ENCODE measurements at places on chromosomes 1 and 21.
A peak's percentile ranks its signal among the peaks of the same experiment; 100 is the strongest.

GRCh38 chr1:201964261-201964660, 9.0 kb downstream of the TIMM17A start:
- DNase-seq, result no peak

DNA sequence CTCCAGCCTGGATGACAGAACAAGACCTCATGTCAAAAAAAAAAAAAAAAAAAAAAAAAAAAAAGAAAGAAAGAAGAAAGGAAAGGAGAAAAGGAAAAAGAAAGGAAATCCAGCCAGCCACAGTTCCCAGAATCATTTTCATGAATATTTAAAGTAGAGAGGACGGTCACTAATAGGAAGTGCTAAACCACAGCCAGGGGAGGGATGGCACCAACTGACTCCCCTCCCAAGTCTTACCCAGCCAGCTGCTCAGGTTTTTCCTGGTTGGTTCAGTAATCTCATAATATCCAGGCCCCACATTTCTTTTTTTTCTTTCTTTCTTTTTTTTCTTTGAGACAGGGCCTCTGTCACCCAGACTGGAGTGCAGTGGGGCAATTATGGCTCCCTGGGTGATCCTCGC, 63.9 kb upstream of the AK4 start:
- no peak for DNase-seq

DNA sequence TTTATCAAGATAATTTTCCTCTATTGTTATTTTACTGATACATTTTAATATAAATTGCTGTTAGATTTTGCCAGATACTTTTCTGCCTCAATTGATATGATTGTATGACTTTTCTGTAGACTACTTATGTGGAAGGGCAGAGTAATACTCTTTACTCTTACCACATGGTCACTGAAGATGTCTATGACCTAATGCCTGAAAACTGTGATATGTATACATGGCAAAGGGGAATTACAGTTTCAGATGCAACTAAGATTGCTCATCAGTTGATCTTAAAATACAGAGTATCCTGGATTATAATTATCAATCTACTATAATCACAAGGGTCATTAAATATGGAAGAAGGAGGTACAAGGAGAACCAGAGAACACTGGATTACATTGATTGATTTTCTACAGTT, 1528.0 kb downstream of the BRINP3 start:
- DNase-seq, result no peak

DNA sequence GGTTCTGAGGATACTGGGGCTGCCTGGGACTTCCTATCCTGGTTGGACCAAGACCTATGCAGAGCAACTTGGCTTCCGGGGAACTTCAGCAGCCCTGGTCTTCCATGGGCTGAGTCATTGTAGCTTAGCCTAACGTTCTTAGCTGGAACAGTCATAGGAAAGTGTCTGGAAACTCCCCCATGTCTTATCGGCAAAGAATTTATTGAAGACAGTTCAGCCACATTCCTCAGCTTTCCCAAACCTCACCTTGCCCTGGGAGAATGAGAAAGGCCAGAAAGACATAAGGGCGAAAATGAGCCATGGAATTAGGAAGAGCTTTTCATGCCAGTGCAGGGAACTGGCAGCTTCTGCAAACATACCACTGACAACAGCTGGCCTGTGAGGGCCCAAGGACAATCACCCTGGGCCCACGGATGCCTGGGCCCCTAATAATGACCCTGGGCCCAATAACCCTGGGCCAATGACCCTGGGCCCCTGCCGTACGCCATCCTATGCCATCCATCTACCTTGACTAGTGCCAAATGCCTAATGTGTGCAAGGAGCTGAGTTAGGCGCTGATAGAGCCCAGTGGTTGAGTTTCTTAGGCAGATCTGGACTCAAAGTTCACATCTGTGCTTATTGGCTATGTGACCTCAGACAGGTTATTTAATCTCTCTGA, 114.4 kb upstream of the GADD45A start:
- DNase-seq, result no peak

GRCh38 chr1:87629673-87630072, 301.0 kb downstream of the LMO4 start:
- no peak for DNase-seq

DNA sequence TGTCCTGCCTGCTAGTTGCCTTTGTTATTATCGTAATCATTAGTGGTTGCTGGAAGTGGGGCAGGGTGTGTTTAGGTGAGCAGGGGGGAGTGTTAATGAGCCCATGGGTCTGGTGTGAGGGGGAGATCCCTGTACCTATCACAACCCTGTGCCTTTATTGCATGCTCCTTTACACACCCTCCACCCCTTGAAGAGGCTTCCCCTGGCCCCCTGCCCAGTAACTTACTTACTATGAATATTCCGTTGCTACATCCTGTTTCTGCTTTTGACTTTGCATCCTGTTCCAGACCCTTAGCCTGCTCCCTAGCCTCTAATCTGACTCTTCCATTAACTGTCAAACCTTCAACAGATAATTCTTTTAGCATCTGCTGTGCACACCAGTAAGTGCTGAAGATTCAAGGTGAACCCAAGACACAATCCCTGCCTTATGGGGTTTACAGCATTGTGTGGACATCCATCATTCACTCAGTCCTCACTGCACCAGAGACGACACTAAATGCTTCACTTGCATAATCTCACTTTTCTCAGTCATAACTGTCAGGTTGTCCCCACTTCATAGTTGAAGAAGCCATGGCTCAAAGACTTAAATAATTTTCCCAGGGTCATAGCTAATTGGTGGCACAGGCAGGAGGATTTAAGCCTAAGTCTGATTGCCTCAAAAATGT, 47.9 kb downstream of the CDC7 start:
- no peak for DNase-seq

DNA sequence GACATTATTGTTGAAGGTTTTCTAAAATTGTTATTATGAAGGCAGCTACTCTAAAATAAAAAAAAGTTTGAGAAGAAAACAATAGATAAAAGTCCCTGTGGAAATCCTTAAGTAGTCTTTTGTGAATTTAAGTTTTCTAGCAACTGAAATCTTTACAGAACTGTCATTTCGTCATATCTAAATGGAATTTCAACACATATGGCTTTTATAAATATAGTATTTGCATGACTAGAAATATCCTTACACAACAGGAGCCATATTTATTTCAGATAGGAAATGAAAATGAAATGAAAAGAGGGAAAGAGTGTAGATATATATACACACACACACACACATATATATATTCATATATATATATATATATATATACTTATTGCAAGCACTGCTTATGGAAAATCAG, 204.7 kb upstream of the RGS18 start:
- DNase-seq, result no peak

GRCh38 chr21:35796844-35797243, 263.5 kb downstream of the SETD4 start:
- no peak for DNase-seq

DNA sequence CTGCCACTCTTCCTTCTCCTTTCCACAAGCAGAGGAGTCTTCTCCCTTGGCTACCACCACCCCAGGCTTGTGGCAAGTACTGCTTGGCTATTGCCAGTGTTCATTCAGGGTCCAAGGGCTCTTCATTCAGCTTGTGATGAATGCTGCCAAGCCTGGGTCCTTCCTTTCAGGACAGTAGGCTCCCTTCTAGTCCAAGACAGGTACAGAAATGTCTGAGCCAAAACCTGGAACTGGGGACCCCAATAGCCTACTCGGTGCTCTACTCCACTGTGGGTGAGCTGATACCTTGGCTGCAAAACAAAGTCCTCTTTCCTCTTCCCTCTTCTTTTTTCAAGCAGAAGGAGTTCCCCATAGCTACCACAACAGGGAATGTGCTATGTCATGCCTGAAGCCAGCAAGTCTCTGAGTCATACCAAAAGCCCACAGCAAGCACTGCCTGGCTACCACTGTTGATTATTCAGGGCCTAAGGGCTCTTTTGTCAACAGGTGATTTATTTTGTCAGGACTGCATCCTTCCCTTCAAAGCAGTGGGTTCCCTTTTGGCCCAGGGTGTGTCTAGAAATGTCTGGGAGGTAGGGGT, 268.9 kb downstream of the HHAT start:
- DNase-seq, result no peak

DNA sequence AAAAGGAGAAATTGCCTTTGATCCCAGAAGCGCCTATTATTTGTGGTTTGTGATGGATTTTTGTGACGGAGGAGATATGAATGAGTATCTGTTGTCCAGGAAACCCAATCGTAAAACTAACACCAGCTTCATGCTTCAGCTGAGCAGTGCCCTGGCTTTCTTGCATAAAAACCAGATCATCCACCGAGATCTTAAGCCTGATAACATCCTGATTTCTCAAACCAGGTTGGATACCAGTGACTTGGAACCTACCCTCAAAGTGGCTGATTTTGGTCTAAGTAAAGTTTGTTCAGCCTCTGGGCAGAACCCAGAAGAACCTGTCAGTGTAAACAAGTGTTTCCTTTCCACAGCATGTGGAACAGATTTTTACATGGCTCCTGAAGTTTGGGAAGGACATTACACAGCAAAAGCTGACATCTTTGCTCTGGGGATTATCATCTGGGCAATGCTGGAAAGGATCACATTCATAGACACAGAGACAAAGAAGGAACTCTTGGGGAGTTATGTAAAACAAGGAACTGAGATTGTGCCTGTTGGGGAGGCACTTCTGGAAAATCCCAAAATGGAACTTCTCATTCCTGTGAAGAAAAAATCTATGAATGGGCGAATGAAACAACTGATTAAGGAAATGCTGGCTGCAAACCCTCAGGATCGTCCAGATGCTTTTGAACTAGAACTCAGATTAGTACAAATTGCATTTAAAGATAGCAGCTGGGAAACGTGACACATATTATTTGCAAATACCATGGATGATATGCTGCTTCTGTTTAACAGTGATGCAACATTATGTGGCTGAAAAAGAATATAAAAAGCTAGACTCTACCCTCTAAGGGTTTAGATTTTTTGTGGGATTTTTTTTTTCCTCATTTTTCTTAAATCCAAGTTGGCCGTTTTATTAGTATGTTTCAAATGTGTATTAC, 10.5 kb downstream of the PDIK1L start:
- DNase-seq, result no peak

GRCh38 chr1:31759298-31760023, 4.7 kb downstream of the ADGRB2 start:
- DNase-seq, result no peak

DNA sequence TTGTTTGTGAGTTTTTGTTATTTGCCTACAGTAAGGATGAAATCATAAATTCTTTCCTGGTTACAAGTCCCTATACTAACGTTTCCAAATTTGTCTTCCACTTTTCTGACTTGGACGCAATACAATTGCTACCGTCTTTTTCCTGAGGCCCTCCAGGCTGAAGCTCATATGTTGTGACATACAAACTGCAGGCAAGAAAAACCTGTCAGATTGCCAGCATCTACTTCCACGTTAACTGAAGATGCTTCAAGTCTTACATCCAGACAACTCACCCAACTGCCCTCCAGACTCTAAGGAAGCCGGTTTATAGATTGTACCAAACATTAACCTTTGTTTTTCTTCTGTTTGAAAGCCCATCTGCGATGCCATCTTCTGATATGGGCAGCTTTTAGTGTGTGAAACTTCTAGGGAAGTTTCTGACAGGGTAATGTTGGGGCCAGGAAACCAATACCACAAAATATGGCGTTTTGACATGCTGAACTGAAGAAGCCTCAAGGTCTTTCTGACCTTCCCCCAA, 21.4 kb upstream of the RNF11 start:
- DNase-seq, result no peak

DNA sequence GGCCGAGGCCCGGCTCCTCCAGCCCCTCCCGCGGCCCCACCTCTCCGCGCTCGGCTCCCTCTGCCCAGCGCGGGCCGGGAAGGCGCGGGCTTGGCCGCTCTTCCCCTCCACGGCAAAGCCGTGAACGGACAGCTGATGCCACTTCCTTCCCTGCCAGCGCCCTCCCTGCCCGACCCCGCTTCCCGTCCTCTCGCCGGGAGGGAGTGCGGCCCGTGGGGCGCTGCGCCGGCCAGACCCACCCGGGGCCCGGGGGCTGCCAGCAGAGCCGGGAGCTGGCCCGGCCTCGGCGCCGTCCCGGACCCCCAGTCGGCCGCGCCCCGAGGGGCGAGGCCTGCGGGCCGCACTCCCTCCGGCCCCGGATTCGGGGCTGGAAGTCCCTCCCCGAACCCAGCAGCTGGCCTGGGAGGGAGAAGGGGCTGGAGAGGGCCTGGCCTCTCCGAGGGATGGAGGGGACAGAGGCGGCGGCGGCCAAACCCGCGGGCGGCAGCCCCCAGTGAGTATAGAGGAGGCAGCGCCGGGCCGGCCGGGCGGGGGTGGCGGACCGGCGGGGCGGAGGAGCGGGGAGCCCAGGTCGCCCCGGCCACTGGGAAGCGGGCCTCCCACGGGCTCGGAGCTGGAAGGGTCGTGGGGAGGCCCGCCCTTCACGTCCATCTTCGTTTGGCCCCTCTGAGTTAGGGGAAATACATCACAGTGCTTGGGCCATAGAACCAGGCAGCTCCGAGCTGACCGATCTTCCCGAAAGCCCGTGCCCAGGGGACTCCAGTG, at the start of gene KIAA1614:
KIAA1614 (plus strand) TSS at position 97 of the 765 bp plus-strand sequence; CDS start at position 444, 347 bp downstream.
- peak; percentile 29 for DNase-seq

GRCh38 chr1:77876884-77877283, 11.5 kb upstream of the NEXN start:
- no peak for DNase-seq

GRCh38 chr1:109391626-109392025, 6.1 kb downstream of the SORT1 start:
- no peak for DNase-seq

DNA sequence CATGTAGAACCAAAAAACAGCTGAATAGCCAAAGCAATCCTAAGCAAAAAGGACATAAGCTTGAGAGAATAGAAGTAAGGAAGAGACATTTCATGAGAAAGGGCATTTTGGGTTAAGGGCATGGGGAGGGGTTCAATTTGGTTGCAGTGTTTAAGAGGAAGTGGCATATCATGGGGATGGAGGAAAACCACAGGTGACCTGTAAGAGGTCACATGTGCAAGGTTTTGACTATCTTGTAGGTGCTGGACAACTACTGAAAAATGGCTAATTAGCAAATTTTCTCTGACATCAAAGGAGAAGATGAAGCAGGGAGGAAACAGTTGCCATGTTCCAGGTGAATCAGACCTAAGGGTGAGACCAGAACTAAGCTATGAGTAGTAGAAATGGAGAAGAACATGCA, 31.3 kb upstream of the ROR1 start:
- DNase-seq, result no peak

Measured in putamen (tissue), 1 donor.